ENCODE measurements at places on chromosomes 6 and 20.

DNA sequence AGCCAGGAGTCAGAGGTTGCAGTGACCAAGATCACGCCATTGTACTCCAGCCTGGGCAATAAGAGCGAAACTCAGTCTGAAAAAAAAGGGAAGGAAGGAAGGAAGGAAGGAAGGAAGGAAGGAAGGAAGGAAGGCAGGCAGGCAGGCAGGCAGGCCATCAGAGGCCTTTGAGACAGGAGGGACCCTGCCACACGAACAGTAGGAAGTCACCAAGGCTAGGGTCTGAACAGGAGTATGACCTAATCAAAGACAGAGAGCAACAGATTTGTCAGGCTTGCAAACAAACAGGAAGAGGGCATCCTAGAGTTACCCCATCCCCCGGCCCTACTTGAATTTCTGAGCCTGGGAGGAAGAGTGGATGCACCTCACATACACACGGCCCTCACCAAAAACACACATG, 67.1 kb downstream of the FGD2 start:
- DNase-seq: no peak

- no peak for DNase-seq
These were observed 27.7 kb downstream of the ALDH5A1 start for GRCh38 chr6:24522228-24523176.

- DNase-seq: peak; percentile 30
These were observed 88.0 kb upstream of the TULP1 start for GRCh38 chr6:35600659-35601125.

DNA sequence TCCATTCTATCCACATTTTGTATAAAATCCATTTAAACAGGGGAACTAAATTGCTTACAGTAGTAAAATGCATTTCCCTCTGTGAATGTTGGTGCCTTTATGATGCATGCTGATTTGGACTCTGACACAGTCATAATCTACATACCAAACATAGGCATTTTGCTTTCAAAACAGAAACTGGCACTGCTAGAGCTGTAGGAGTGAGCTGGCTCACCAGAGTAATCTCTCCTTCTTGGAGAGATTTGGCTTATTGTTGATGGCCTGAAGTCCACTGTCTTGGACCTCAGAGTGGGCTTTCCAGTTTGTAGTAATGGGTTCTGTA, 363.2 kb upstream of the FLRT3 start:
- DNase-seq: no peak

DNA sequence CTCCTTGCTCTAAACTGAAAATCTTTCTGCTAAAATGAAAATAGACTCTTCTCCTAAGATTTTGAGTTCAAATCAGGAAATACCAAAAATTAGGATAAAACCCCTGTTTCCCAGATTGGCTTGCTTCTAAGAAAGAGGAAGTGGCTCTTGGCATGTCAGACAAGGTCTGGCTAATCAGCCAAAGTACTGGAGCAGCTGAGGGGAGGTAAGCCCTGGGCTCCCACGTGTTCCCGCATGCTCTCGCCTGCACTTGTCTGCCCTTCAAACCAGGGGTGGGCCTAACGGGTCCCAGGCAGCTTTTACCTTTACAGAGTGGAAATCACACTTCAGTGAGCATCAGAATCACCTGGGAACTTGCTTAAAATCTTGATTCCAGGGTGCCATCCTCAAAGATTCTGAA, 43.2 kb upstream of the GABRR1 start:
- DNase-seq: no peak

DNA sequence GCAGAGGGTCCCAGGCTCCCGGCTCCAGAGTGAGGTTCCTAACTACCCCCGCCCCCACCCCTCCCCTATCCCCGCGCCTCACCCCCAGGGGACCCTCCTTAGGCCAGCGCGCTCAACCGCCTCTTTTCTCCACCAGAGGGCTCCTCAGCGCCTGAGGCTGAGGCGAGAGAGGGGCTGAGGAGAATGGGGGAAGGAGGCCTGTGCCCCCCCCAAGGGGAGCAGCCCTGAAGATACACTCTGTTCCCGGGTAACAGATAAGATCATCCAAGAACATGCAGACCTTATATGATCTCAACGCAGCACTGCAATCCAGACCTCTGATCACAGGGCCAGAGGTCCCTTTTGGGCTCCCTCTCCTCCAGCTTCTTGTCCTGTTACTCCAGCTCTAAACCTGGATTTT, 43.3 kb upstream of the MRPS10 start:
- peak; percentile 61 for DNase-seq

DNA sequence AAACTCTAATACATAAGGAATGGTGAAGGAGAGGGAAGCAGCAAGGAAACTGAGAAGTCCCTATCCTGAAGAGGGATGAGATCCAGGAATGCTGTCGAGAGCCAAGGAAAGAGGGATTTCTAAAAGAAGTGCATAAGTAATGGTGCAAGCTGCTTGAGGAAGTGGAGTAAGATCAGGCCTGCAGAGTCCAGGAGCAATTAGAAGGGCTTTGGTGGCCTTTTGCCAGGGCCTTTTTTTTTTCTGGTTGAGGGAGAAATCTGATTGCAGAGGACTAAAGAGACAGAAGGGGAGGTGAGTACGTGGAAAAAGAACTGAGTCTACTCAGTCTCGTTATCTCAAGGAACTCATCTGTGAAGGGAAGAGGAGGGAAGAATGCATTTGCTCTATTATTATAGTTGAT, 396.2 kb downstream of the UTRN start:
- DNase-seq: no peak

DNA sequence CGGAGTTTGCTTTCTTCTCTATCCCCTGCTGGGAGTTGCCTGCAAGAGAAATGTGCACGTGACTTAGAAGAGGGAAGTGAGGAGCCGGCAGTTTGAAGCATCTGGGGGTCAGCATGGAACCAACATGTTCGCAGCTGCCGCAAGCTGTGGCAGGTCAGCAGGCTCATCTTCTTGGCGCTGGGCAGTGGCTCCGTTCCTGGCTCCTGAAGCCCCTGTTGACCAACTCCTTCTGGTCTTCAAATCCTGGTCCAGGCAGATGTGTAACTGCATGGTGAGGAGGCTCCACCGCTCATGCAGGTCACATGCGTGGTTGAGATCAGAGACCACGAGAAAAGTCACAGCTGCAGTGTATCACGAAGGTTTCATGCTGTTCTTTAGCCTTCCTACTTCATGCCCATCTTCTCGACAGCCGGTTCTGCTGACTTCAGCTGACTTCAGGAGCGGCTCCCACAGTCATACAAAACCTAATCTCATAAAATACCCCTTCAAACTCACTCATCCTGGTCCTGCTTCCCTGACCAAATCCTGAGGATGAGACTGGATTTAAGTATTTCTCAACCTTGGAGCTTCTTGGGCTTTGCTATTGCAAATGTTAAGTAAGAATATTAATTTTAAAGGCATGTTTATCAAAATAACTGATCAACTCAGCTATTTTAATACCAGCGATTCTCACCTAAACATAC, 44.9 kb upstream of the BCAS1 start:
- DNase-seq: no peak

DNA sequence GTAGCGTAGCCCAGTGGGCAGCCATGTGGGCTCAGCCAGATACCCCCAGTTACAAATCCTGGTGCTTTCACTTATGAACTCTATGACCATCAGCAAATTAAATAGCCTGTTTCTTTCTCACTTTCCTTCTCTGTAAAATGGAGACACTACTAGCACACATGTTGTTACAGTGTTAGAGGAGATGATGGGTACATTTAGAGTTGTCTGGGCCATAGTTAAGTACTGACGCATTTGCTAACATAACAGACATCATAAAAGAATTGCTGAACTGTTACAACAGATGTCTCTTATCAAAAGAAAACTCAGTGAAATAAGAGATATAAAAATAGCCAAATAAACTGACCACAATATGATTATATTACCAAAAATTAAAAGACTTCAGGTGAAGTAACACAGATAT, 69.9 kb upstream of the DOK5 start:
- no peak for DNase-seq

DNA sequence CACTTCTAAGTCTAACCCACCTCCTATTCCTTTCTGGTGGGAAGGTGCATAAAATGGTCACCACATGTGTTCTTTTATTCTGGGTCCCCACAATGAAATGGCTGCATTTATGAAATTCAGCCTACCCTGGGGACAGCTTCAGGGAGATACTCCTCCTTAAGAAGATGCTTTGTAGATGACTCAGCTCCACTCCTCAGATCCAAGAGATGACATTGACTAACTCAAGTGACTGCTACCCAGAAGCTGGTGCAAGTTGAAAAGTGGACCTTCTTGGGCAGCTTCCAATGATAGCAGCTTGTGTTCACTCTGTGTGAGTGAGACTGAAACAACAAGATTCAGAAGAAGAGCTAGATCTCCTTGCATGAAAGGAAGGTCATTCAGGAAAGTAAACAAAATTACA, 113.4 kb downstream of the SCP2D1 start:
- DNase-seq: no peak

- no peak for DNase-seq
These were observed 35.2 kb downstream of the SPATA2 start for GRCh38 chr20:49880177-49880576.

Measured in CD8-positive, alpha-beta memory T cell (primary cell).